ENCODE measurements at places on chromosomes 1 and 21.

- no peak for DNase-seq
Measured at GRCh38 chr21:18986197-18986596, 582.6 kb upstream of the TMPRSS15 start.

GRCh38 chr1:196515904-196516303 is 92.3 kb downstream of the KCNT2 start:
- DNase-seq = no peak

- DNase-seq = no peak
Measured at GRCh38 chr1:110383251-110383990, 7.4 kb downstream of the SLC16A4 start.

GRCh38 chr1:89966656-89967055 is 28.3 kb upstream of the ZNF326 start:
- no peak for DNase-seq

DNA sequence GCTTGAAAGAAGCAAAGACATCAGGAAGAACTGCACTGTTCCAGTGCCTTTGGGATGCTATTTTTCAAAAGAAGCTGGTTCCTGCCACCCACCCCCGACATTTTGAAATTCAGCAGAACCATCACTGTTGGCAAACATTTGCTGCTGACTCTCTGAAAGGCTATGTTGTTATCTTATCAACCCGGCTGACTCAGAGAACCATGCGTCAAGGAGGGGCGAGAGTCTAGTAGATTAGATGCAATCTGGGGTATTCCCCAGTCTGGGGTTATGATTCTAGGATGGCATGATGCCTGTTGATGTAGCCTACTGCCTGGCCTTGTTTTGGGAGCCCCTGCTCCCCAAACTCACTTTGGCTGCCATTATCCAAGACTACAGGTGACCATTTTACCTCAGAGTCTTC is 267.8 kb upstream of the RUNX1 start:
- DNase-seq = no peak

GRCh38 chr1:3895279-3895950 is 4.7 kb downstream of the C1orf174 start:
- no peak for DNase-seq

- DNase-seq = no peak
Measured at GRCh38 chr1:207024202-207025145, 8.1 kb downstream of the C1orf116 start.

DNA sequence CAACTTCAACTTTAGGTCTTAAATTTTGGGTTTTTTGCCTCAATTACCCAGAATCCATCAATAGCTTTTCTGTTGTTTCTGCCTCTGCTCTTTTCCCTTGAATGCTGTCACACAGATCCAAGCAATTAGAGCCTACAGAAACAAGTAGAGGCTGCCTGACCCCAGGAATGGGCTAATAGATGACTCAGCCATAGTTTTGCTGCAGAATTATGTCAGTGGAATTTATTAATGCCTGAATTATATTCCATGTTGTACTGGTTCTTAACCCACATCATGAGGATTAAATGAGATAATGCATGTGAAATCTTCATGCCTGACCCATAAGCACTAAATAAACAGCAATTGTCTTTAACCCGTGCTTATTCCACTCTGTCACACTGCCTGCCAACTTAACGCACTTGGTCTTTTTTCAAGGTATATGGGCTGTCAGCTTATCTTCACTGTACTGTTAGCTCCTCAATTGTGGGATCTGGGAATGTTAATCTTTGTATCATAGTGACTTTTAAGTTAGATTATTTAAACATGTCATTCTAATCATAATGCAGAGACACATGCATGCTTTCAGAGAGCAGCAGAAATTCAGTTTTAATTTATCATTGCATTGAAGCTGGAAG is 213.3 kb downstream of the ROR1 start:
- DNase-seq = no peak

DNA sequence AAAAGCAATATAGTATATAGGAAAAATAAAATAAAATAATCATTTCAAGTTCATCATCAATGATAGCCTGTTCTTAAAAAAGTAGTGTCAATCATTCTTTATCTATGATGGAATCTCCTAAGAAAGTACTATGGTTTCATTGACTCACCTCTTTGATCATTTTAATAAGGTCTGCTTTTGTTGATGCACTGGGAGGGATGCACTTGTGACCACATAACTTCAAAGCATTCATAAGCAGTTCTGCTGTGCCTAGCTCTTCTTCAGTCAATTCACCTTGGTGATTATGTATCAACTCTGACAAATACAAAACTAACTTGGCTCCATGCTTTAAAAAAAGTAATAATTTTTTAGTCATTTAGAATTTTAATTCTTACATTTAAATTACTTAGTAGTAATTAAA is 84.8 kb upstream of the GNG4 start:
- DNase-seq = no peak

DNA sequence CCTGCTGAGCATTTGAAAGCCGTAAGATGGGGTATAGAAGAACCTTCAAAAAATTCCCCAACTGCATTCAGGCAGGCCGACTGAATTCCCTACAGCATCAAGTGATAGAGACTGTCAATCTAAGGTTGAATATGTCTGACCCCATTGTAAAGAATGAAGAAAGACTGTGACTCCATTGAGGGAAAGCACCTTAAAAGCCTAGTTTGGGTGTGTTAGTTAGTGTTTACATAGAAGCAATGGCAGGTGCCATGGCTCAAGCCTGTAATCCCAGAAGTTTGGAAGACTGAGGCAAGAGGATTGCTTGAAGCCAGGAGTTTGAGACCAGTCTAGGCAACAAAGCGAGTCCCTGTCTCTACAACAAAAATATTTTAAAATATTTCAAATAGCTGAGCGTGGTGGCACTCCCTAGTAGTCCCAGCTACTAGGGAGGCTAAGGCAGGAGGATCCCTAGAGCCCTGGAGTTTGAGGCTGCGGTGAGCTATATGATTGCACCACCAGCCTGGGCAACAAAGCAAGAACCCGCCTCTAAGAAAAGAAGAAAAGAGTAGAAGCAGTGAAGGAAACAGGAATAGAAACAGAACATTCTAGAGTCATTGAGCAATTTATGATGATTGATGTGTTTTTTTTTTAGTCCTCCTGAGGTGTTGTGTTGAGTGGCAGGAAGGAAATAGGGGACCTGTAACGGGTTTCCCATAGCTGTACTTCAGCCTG is 15.4 kb downstream of the POLR3GL start:
- no peak for DNase-seq

GRCh38 chr1:5990913-5991312 is 1.3 kb downstream of the NPHP4 start:
- no peak for DNase-seq

GRCh38 chr1:225341642-225342041 is 86.2 kb downstream of the LBR start:
- no peak for DNase-seq

GRCh38 chr1:116374353-116375147 is 1.5 kb downstream of the ATP1A1 start:
- no peak for DNase-seq

DNA sequence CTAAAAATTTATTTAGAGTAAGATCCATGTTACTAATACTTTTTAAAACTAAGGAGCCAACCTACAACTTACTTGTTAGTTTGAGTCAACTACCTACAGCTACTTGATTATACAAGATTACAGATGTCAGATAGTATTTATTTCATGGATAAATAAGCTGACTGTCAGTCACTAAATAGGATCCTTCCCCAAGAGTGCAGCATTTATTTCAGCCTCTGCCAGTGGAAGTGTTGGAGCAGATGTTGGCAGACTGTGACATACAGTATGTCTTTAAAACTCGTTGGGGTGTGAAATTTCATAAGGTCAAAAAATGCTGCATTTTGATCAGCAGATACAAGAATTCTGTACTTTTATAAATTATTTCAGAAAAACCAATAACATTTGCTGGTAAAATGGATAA is 156.2 kb downstream of the AKT3 start:
- no peak for DNase-seq

GRCh38 chr1:86346388-86346787 is 49.7 kb downstream of the ODF2L start:
- DNase-seq = no peak

DNA sequence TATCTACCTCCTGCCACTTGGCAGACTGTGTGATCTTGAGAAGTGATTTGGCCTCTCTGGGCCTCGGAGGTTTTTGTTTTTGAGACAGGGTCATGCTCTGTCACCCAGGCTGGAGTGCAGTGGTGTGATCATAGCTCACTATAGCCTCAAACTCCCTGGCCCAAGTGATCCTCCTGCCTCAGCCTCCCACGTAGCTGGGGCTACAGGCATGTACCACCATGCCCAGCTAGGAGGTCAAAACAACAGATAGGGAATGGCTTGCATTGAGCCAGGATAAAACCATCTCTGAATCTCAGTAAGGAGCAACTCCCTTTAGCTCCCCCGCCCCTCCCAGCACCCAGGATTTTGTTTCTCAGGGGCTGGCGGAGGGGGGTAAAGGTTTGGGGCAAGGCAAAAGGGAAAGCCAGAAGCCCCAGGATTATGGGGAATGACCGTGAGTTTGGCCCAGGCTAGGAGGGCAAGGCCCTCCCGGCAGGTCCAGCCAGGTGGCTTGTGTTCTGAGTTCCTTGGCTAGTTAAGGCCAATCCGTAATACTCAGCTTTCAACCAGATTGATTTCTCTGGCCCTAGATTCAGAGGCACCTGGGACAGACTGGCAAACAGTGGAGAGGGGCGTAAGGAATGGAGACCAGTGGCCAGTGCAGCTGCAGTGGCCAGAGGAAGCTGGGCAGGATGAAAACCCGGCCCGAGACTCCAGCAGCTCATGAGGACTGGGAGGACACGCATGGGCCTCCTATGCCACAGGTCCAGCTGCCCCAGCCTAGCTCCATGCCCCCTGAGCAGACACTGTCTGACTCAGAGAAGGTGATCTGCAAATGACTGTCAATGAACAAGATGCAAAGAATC is 130.1 kb downstream of the DMRTB1 start:
- no peak for DNase-seq

- DNase-seq = no peak
Measured at GRCh38 chr1:12121212-12122003, 45.4 kb upstream of the TNFRSF1B start.

- no peak for DNase-seq
Measured at GRCh38 chr1:35847935-35848565, 35.0 kb upstream of the AGO1 start.

DNA sequence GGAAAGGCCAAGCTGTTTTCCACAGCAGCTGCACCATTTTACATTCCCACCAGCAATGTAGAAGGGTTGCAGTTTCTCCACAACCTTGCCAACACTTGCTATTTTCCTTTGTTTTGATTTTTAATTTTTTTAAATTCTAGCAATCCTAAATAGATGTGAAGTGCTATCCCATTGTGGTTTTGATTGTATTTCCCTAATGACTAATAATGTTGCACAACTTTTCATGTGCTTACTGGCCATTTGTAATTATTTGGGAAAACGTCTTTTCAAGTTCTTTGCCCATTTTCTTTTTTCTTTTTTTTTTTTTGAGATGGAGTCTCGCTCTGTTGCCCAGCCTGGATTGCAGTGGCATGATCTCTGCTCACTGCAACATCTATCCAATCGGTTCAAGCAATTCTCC is 53.9 kb downstream of the VCAM1 start:
- no peak for DNase-seq

DNA sequence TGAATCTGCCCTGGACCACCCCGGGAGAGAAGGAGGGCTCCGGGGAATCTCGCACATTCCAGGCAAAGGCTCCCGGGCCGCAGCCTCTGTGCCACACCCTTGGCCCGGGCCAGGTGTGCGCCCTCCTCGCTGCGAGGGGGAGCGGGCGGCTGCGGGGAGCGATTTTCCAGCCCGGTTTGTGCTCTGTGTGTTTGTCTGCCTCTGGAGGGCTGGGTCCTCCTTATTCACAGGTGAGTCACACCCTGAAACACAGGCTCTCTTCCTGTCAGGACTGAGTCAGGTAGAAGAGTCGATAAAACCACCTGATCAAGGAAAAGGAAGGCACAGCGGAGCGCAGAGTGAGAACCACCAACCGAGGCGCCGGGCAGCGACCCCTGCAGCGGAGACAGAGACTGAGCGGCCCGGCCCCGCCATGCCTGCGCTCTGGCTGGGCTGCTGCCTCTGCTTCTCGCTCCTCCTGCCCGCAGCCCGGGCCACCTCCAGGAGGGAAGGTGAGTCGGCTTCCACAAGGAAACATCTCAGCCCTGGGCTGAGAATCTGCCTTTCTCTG is at the start of gene LAMC2:
Gene LAMC2 (plus strand): TSS at position 324 of the 550 bp plus-strand sequence. CDS start 89 bp downstream, at position 413.
- DNase-seq = peak; percentile 55

DNA sequence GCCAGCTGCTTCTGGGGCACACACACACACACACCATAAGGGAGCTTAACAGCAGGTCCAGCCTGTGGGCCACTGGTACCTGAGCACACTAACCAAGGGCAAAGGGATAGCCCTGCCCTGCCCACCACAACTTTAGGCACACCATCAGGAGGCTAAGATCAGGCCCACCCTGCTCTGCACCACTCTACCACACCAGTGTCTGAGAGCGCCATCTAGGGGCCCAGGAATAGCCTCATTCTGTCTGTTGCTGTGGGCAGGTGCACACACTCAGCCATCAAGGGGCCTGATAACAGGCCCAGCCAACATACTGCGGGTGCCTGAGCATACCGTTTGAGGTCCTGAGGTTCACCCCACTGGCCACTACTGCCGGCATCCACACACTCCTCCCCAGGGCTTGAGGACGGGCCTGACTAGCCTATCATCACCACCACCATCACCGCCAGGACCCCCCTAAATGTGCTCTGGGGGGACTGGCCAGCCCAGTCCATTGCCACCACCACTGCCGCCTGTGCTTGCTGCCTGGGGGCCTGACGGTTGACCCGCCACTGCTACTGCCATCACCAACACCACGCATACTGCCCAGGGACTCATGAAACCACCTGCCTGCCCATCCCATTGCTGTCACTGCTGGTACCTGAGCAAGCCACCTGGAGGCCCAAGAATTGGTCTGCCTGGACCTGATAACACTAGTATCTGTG is 31.3 kb downstream of the NSL1 start:
- no peak for DNase-seq

- no peak for DNase-seq
Measured at GRCh38 chr1:116122955-116123757, 12.0 kb downstream of the MAB21L3 start.

- DNase-seq = no peak
Measured at GRCh38 chr1:27868932-27869718, 3.2 kb upstream of the THEMIS2 start.

- DNase-seq = no peak
Measured at GRCh38 chr1:10538646-10539355, 64.1 kb downstream of the PEX14 start.

DNA sequence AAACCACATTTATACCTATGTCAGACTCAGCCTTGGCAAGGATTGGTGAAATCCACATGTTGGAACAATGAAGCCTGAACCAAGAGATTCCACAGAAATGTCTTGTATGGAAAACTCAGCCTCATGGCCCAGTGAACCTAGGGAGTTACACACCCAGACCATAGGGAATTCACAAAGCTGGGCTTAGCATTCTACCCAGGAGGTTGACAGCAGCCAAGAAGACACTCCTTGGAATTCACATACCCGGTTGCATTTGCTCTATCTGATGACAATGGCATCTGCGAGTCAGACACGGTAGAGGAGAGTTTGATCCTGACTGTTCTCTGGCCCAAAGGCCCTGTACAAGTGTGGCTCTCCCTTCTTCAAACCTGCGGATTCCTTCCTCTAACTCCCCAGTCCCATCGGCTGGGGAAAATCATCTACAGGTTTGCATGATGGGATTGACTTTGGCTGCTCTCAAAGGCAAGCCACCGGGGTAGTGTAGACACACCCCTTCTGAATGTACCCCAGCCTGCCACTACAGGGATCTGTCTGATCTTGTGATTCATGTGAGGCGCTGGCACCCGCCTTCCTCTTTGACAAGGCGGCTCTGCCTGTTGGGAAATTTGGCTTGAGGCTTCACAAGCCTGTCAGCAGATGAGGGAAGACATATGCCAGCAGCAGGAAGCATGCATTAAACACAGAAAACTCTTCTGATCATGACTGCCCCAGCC is 297.3 kb upstream of the KAZN start:
- DNase-seq = no peak

Data from NCI-H748 treated with DMSO at 0.1 percent for 48 hours (cell line).